ENCODE measurements at places on chromosomes 11 and 22.

- no peak for DNase-seq
Observed at GRCh38 chr11:133601641-133602040, 69.3 kb upstream of the OPCML start.

- DNase-seq, result no peak
Observed at GRCh38 chr11:71307811-71308645, 55.7 kb upstream of the SHANK2 start.

DNA sequence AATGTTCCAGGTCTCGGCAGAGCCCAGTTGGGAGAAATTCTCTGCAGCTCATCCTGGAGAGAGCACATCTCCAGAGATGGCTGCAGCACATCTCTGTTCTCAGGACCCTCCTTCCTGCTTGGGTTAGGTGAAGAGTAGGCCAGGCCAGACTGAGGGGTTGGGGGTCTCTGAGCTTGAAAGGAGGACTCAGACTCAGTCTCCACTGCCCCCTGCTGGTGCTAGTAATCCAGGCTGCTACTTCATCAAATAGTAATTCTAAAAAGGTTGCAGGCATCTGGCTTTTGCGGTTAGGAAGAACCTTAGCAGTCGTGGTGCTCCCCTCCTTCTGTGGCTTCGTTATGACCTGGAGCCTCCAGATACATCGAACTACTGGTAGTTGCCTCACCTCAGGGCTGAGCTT lies 9.7 kb downstream of the TUB start:
- DNase-seq, result no peak

- DNase-seq, result no peak
Observed at GRCh38 chr11:102276783-102277182, 40.5 kb upstream of the BIRC3 start.

DNA sequence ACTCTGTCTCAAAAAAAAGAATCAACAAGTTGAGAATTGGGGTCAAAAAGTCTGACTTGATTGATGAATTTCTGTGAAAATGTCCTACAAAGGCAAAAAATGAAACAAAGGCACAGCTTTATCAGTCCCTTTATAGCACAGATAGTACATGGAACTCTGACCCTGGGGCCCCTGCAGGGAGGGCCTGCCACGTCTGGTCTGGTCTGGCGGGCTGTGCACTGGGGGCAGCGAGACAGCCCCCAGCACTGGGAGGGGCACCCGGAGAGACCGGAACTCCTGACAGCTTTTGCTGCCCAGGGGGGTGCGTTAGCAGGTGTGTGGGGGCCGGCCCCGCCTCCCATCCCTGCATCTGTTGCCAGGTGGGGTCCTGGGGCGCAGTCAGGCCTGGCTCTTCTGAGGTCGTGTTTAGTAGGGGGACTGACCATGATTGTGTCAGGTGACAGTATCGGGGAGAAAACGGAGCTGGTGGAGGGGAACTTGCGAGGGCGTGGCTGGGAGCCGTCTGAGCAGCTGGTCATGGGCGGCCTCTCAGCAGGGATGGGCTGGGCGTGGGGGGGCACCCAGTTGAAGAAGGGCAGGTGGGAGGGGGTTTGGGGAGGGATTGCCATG lies 51.7 kb downstream of the GRAMD4 start:
- no peak for DNase-seq

GRCh38 chr11:122141725-122142124 lies 25.7 kb upstream of the BLID start:
- no peak for DNase-seq

- no peak for DNase-seq
Observed at GRCh38 chr11:46361283-46362155, 14.3 kb downstream of the DGKZ start.

DNA sequence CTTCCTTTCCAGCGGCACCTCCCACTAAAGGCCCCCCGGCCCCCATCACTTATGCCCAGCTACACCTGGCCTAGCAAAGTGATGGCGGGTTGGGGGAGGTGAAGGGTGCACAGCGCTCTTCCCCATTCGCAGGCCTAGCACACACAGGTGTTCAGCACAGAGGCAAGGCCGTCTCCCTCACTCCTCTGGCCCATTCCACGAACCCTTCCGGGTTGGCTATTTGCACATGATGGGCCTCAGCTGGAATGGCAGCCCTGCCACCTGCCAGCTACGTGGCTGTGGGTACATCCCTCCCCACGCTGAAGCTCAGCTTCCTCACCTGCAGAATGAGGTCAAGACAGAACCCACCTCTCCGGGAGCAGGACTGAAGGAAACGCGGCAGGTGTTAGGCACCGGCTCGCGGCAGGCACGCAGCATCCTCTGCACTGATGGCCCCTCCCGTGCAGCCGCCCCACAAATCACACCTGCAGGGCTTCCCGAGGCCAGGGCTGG lies 4.8 kb downstream of the KIAA0930 start:
- DNase-seq, result no peak

DNA sequence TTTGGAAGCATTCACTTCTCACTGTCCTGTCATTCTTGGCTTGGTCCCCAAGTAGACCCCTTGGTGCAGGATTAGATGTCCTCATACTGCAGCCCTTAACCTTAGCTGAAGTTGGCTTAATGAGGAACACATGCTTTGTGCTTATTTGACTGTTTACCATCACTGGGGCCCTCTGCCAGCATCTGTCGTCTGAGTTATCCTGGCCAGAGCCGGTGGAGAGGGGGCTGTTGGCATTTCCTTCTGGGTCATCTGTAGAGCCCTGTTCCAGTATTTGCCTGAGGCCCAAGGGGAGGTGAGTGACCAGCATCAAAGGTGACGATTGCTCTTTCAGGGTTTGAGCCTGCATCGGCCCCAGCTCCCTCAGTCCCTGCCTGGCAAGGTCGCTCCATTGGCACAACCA lies 126.4 kb upstream of the RASSF10 start:
- no peak for DNase-seq

GRCh38 chr11:69413015-69413801 lies 68.3 kb upstream of the LINC01488 start:
- DNase-seq, result no peak

DNA sequence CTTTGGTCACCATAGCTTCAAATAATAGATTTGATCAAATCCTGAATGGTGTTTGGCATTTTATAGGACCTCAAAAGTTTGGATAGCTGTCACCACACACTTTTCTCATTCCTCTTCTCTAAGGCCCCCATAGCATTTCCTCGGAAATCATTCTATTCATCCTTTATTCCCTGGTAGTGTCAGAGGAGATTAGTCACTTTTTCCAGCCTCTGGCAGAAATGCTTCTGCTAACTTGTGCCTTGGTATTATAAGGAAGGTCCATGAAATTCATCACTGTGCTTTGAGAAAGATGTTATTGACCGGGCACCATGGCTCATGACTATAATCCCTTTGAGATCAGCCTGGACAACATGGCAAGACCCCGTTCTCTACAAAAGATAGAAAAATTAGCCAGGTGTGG lies 19.7 kb upstream of the NUP160 start:
- no peak for DNase-seq

DNA sequence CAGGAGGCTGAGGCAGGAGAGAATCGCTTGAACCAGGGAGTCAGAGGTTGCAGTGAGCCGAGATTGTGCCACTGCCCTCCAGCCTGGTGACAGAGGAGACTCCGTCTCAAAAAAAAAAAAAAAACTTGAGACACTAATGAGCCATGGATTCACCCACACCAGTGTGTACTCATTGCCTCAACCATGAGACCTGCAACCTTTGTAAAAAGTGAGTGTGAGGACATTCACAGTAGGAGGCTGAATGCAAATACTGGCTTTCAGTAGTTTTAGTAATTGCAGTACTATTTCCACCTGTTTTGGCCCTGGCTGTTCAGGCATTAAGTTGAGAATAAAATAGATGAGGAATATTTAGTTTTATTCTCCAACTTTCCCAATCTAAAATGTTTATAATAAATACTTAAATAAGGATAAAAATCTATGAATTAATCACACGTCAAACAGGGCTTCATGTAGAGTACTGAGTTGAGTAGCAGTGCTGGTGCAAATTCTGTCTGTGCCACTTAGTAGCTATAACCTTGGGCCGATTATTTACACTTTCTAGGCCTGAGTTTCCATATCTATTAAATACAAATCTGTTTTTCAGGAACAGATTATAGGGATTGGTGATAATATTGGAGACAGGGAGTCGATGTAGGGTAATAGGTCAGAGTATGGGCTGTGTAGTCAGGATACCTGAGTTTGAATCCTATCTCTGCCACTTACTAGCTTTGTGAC lies 72.8 kb downstream of the PPP2R1B start:
- DNase-seq, result no peak

GRCh38 chr11:21893565-21893867 lies 299.4 kb upstream of the ANO5 start:
- no peak for DNase-seq

- DNase-seq, result no peak
Observed at GRCh38 chr11:124897674-124898262, at the start of gene ROBO4. ROBO4 (minus strand) TSS chr11:124897865; CDS start chr11:124897795, 70 bp downstream.

DNA sequence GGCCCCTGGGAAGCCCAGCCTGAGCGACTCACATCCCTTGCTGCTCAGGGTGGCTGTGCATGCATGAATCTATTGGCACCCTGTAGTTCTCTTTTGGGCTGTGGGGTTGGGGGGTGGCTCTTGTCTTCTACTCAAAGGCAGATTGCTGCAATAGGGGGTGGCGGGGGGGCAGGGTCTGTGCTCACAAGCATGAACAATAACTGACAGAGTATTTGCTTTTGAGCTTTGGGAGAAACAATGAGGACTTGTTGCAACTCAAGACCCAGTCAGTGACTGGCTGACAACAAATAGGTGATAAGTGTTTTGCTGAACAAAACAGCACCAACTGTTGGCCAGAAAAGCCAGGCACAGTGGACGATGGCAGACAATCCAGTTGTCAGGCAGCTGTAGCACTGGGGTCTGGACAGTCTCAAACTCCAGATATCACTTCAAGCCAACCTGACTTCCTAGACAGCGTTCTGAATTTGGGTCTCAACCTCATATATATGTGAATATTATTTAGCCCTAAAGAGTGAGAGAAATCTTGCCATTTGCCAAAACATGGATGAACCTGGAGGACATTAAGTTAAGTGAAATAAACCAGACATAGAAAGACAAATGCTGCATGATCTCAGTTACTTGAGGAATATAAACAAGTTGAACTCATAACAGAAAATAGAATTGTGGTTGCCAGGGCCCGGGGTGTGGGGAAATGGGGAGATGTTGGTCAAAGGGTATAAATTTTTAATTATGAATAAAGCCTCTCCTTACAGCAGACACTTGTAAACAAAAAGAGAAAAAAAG lies 61.7 kb downstream of the ME3 start:
- DNase-seq, result no peak

- no peak for DNase-seq
Observed at GRCh38 chr11:71252770-71253730, 673 bp upstream of the SHANK2 start.

- no peak for DNase-seq
Observed at GRCh38 chr11:5691964-5692361, 2.4 kb downstream of the TRIM22 start.

- DNase-seq, result no peak
Observed at GRCh38 chr11:104694259-104695064, 203.8 kb downstream of the CASP12 start.

- DNase-seq, result no peak
Observed at GRCh38 chr11:122642971-122643370, 12.6 kb upstream of the UBASH3B start.

DNA sequence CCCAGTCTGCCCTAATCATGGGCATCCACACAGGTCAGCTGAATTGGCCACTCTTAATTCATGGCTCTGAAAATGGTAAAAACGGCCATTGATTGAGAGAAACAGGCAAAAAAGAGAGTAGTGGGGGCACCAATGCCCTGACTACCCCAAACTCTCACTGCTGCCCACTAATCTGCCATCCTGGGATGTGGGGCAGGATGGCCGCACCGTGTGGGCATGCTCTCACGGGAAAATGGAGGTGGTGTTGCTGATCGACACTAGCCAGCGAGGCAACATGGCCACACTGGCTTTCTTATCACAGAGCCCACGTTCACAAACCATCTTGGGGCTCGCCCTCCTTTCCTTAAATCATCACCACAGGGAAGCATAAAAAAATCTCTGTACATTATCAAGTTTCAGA lies 11.2 kb upstream of the TUB start:
- DNase-seq, result no peak

GRCh38 chr11:15910761-15911160 lies 445.6 kb downstream of the SOX6 start:
- no peak for DNase-seq

DNA sequence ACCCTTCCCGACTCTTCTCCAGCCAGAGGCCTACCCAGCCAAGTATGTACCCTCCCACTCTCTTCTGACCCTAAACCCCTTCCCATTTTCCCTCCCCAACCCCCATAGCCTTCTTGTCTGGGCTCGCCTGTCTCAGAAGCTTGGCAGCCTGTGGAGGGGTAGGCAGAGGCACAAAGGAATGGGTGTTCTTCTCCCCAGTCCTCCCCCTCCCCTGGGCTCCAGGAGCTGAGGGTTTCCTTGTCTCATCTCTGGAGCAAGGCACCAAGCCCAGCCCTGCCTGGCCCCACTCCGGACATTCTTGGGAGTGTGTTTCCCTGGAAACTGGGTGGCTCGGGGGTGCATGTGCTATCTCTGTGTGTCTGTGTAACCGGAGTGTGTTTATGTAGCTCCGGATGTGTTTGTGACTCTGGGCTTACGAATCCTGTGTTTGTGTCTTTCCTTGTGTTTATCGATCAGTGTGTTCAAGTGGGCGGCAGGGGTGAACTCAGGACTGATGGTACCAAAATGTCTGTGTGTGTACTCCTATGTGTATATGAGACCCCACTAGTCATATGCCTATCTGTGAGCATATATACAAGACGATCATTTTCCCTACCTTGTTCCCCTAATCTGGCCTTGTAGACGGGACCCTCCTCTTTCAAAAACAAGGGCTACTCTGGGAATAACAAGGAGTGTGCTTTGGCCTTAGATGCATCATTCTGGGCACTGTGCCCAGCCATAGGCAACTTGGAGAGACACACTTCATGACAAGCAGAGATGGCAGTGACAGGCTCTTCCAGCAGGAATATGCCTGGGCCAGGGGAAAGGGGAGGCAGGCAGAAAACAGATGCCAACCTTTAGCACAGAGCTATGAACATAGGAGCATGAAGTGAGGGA lies 10.9 kb downstream of the PHLDB1 start:
- no peak for DNase-seq

- no peak for DNase-seq
Observed at GRCh38 chr22:43627485-43628213, 184.5 kb downstream of the EFCAB6 start.

- DNase-seq, result no peak
Observed at GRCh38 chr11:36583667-36584066, 10.6 kb upstream of the IFTAP start.

GRCh38 chr11:30210357-30210756 lies 20.5 kb upstream of the FSHB start:
- DNase-seq, result no peak
